ENCODE measurements at places on chromosomes 2 and 18.

- DNase-seq, result no peak
Observed at GRCh38 chr2:191650896-191651773, 26.8 kb upstream of the NABP1 start.

DNA sequence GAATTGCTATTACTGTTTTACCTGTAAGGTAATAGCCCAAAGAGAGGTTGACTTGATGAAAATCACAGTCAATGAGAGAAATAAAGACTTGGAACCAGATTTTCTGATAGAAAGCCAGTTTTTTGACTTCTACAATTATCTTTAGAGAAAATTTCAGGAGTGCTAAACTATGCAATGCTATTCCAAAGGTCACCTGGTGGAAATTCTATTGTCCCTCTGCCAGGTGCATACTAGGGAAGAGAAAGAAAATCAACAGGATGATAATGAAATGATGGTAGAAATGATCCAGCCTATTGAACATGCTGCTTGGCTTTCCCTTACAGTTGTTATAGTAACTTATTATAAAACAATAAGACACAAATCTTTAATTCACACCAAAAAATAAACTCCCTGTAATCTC lies 85.0 kb downstream of the FASTKD2 start:
- no peak for DNase-seq

GRCh38 chr2:123771928-123772632 lies 253.0 kb upstream of the CNTNAP5 start:
- no peak for DNase-seq

GRCh38 chr2:95352310-95353054 lies 50.0 kb upstream of the FAHD2A start:
- DNase-seq, result no peak

- DNase-seq, result no peak
Observed at GRCh38 chr18:35511428-35511827, 13.7 kb upstream of the INO80C start.

GRCh38 chr2:24203029-24203786 lies 28.4 kb downstream of the FAM228A start:
- no peak for DNase-seq

- DNase-seq, result no peak
Observed at GRCh38 chr2:233451950-233452349, 97.7 kb downstream of the DGKD start.

- peak; percentile 38 for DNase-seq
Observed at GRCh38 chr18:79106084-79106483, 36.9 kb downstream of the ATP9B start.

- DNase-seq, result no peak
Observed at GRCh38 chr2:57278451-57278850, 768.2 kb upstream of the VRK2 start.

DNA sequence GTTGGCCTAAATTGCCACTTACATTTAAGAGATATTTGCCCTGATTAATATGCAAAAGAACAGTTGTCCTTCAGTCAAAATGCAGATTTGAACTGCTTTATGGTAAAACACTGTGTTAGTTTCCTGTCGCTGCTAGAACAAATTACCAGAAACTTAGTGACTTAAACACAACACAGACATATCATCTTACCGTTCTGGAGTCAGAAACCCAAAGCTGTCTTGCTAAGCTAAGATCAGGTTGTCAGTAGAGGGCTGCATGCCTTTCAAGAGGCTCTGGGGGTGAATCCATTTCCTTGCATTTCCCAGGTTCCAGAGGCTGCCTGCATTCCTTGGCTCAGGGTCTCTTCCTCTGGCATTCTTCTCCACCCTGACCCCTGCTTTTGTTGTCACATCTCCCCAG lies 149.5 kb downstream of the FAM161A start:
- DNase-seq, result no peak

DNA sequence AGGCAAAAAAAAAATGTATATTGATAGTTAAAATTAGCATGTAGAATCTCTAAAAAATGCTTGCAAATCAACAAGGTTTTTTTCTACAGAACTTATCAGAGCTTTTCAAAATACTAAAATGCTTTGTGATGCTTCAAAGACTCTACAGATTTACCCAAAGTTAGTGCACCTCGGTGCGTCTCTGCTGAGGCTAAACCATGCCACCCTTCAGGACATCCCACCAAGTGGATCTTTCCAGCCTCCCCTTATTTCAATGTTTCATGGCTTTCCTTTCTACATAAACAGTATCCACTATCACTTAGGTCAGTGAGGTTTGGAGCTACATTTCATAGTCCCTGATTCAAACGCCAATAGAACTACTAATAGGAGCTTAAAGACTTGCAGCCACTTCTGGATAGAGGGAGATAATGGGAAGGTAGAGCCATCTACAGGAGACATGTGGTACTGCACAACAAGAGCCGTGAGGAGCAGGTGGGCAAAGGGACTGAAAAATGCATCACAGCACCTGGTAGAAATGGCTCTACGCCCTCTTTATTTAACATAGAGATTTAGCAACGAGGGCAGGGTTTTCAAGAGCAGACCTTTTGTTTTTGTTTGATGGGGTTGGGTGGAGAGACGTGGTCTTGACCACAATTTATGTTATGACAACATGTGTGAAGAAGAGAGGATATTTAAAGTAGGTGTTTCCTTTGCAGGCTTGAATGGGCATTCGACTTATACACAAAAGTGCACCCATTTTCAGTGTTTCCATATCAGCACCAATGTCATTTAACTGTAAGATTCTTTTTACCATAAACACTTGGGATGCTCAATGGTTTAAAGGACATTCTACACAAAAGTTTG lies 56.1 kb upstream of the SLC35G4 start:
- peak; percentile 81 for DNase-seq

GRCh38 chr2:9243357-9243756 lies 36.7 kb downstream of the ASAP2 start:
- DNase-seq, result peak; percentile 53

DNA sequence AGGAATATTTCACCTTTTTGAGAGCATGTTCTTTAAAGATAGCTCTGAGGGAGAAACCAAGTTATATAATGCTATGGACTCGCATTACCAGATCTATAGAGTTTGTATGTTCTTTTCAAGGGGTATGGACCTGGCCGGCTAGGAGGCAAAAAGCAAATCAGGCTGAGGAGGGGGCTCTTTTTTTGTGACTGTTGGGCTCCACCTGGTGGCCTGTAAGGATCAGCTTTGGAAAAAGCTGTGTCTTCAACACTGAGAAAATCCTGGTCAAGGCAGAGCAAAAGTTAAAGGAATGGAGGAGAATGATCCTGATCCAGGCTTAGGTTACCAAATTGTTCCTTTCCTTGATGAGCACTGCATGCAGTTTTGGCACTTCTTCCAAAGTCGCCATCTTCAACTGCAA lies 180.5 kb downstream of the DIS3L2 start:
- peak; percentile 53 for DNase-seq

- DNase-seq, result no peak
Observed at GRCh38 chr18:11962597-11962996, 18.7 kb upstream of the IMPA2 start.

- DNase-seq, result no peak
Observed at GRCh38 chr18:22912149-22912548, 21.0 kb upstream of the RBBP8 start.

DNA sequence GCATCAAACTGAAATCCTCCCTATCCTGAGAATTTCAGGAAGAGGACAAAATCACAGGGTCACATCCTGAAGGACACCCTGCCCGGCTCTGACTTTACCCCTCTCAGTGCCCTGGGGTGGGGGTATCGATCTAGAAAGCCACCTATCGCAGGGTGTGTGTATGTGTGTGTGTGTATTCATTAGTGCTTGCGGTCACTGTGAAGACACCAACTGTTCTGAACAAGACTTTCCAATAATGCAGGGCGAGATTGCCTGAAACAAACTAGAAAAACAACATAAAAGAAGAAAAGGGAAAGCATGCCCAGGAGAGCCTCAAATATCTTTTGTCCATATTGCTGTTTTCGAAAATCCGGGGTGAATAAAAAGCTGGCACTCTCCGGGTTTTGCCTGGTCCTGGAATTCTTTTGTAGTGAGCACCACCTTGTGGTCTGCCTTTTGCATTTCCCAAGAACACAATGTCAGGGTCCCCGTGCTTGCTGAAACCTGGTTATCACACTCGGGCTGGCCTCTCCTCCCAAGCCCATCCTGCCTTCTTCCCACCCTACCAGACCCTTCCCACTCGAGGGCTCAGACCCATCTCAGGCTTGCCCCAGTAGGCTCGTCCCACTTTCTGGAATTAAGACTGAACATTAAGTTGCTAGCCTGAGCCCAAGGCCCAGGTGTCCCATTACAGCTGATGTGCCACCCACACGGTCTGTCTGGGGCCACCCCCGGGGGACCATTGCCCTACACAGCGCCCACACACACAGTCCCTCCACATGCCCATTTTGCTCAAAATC lies 25.0 kb upstream of the COPS8 start:
- peak; percentile 88 for DNase-seq

GRCh38 chr2:221999717-222000116 lies 299.1 kb downstream of the PAX3 start:
- DNase-seq, result no peak

GRCh38 chr2:178394859-178395258 lies 56.1 kb downstream of the PRKRA start:
- no peak for DNase-seq

GRCh38 chr2:123481406-123481805 lies 543.7 kb upstream of the CNTNAP5 start:
- DNase-seq, result no peak

GRCh38 chr2:47211497-47212011 lies 56.4 kb upstream of the STPG4 start:
- no peak for DNase-seq

GRCh38 chr2:65353046-65353445 lies 79.4 kb downstream of the SPRED2 start:
- DNase-seq, result no peak

DNA sequence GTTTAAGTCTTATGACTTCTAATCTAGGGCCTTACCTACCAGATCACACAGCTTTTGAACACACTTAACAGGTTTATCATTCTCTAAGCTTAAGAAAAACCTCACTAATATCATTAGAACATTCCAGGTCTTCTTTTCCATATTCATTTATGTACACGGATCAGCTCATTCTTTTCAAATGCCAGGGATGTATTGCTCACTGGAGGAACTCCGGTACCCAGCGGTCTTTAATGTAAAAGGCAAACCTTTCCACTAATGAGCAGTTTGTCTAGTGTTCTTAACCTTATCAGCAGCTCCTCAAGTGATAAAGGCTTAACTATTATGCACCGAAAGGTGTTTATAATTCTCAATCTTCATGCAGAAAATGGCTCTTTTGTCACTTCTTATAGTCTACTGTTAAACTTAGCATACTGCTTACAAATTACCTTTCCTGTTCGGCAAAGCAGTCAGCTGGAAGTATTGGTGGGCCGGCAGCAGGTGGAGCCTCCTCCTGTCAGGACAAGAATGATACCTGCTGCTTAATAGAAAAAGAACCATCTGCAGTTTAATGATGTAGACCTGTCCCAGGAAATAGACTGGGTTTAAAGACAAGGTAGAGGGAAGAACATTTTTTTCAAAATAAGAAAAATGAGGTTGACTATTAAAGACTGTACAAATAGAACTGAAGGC lies 142.7 kb downstream of the FIGN start:
- DNase-seq, result no peak

DNA sequence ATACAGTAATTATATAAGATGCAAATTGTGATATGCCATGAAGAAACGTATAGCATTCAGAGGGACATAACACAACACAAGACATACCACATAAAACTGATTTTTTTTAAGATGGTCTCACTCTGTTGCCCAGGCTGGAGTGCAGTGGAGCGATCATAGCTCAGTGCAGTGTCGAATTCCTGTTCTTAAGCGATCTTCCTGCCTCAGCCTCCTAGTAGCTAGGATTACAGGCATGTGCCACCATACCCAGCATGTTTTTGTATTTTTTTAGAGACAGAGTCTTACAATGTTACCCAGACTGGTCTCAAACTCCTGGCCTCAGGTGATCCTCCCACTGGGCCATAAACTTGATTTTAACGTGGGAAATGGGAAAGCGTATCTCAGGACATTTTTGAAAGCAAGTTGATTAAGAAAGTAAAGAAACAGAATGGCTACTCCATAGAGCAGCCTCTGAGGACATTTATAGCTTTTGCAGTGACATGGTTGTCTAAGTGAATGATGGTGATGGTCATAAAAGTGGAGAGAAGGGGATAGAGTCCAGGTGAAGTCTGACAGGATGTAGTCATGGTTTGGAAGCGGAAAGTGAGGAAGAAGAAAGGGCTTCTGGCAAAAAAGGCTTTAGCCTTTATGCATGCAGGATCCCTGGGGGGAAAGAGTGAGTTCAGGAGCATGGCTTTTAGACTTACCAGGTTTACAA lies 2.4 kb downstream of the TSGA10 start:
- DNase-seq, result no peak

DNA sequence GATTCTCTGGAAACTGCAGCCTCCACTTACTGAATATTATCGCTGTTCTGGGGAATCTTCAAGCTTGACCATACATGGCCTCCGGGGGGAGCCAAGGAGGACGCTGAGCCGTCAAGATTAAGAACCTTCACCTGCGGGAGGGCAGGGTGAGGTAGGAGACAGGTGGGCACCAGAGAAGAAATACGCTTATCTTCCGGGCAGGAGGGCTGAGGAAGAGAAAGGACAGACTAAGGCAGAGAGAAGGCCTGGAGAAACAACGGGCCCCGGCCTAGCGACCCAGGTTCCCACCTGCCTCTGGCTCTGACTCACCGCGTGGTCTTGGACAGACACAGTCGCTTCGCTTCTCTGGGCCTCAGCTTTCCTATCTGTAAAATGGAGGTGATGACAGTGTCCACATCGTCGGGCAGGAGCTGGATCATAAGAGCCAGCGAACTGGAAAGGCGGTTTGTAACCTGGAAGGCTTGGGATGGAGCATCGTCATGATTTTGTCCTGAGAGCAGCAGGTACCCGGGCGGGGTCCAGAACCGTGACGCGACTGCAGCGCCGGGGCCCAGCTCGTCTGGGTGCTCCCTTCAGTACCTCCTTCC lies 659 bp downstream of the ZNF142 start:
- peak; percentile 70 for DNase-seq

- DNase-seq, result no peak
Observed at GRCh38 chr2:136253288-136254004, 135.5 kb upstream of the CXCR4 start.

- DNase-seq, result no peak
Observed at GRCh38 chr18:64979791-64980190, 771.0 kb upstream of the CDH7 start.

GRCh38 chr2:204796581-204796980 lies 251.3 kb downstream of the PARD3B start:
- no peak for DNase-seq

- DNase-seq, result peak; percentile 15
Observed at GRCh38 chr2:16774091-16774490, 108.5 kb upstream of the CYRIA start.

DNA sequence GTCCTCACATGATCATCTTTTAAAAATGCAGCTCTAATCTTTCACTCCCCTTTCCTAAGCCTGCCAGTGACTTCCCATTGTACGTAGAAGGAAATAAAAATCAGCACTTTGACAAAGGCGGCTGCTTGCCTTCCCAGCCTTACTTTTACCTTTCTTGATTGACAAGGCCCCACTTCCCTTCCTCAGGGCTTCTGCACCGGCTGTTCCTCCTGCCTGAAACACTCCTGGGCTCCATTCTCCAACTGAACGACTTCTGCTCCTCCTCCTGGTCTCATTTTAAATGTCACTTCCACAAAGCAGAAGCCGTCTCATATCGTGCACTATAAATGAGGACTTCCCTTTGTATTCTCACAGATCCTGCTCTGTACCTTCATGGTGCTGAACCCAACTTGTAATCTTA lies 56.1 kb downstream of the OSBPL6 start:
- no peak for DNase-seq

- no peak for DNase-seq
Observed at GRCh38 chr2:162838136-162838497, 450 bp downstream of the KCNH7 start.

Data from adipocyte (in vitro differentiated cells).